ENCODE measurements at places on chromosomes 3 and 15.

DNA sequence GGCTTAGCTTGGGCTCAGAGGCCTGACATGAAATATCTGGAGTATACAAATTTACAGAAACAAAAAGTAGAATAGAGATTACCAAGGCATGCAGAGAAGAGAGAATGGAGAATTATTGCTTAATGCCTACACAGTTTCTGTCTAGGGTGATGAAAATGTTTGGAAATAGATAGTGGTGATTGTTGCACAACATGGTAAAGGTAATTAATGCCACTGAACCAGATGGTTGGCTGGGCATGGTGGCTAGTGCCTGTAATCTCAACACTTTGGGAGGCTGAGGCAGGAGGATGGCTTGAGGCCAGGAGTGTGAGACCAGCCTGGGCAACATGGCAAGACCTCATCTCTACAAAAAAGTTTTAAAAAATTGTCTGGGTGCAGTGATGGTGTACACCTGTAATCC, 46.6 kb upstream of the OSBPL11 start:
- H3K36me3 ChIP-seq, result no peaks in the 10 kb centered on the region
- no peak overlapping the region for H3K27ac ChIP-seq
- H3K4me1 ChIP-seq, result no peaks in the 10 kb centered on the region
- H3K4me3 ChIP-seq, result no peak overlapping the region
- no peak for DNase-seq

DNA sequence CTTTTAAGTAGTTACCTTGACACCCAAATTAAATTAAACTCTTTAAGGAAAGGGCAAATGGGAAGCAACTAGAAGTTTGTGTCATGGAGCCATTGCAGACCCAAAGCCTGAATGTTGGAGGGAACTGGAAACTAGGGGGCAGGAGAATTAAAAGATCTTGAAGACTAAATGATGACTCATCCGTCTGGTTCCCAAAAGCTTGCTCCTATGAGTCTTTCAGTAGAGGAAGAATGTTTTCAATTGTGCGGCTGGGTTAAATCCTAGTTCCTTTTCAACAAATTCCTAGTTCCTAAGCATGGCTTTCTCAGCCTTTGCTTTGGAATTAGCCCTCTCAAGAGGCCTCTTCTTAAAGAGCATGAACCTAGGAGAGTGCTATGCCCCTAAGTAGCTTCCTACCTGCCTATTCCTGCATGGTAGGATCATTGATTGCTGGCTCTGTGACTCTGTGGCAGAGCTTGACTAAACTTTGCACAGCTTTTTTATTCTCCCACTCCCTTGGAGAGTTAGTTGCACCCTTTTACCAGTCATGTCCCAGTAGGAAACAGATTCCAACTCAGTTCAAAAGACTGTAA, 17.7 kb downstream of the CLEC3B start:
- DNase-seq, result no peak
- H3K27ac ChIP-seq, result no peak overlapping the region
- H3K4me3 ChIP-seq, result no peak overlapping the region
- peaks cover 12% of the 10 kb centered on the region for H3K4me1 ChIP-seq
- H3K36me3 ChIP-seq, result no peaks in the 10 kb centered on the region
- peaks cover 2% of the 10 kb centered on the region for H3K27me3 ChIP-seq

DNA sequence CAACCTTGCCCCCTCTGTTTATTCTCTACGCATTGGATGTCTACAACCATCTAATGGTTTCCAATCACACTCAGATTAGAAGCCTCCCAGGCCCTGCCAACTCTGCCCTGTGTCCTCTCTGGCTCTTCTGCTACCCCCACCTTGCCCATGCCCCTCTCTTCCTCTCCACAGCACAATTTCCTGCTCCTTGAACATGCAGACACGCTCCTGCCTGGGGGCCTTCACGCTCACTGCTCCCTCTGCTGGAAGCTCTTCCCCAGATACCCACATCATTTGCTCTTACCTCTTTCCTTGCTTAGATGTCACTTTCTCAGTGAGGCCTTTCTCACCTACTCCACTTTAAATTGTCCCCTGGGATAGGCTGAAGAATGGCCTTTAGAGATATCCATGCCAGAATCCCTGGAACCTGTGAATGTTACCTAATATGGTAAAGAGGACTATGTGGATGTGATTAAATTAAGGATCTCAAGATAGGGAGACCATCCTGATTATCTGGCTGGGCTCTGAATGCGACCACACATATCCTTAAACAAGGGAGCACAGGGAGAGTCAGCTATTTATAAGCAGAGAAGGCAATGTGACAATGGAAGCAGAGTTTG, 9.9 kb downstream of the KY start:
- H3K4me1 ChIP-seq, result no peaks in the 10 kb centered on the region
- no peaks in the 10 kb centered on the region for H3K36me3 ChIP-seq
- no peak overlapping the region for H3K4me3 ChIP-seq
- no peak overlapping the region for H3K27ac ChIP-seq

GRCh38 chr3:16329826-16330129, 64.8 kb downstream of the OXNAD1 start:
- no peaks in the 10 kb centered on the region for H3K27me3 ChIP-seq
- H3K4me1 ChIP-seq, result no peaks in the 10 kb centered on the region
- H3K27ac ChIP-seq, result no peak overlapping the region
- H3K4me3 ChIP-seq, result no peak overlapping the region
- H3K36me3 ChIP-seq, result peaks cover 52% of the 10 kb centered on the region

DNA sequence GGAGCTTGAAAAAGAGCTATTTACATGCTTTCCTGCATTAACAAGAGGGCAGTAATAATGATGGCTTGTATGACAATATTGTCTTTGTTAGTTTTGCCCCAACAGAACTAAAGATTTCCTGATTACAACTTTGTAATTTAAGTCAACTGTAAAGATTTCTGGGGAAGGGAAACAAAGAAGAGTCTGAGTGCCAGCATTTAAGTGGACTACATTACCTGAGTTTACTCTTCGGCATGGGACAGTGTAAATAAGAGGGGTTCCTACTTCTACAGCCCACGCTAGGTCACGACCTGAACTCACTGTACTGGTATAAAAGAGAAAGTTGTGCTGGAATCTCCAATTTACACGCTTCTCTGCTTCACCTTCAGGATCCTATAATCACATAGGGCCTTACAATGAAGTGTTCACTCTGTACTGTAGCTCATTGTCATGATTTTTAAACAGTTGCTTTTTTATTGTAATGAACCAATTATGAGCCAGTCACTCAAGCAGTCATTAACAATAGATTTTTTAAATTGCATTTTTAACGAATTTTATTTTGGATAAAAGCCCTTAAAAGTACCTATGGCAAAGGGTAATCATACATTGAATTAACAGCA, 39.6 kb downstream of the DPH6 start:
- H3K27ac ChIP-seq, result no peak overlapping the region
- DNase-seq, result no peak
- no peak overlapping the region for H3K4me3 ChIP-seq
- H3K36me3 ChIP-seq, result no peaks in the 10 kb centered on the region
- H3K4me1 ChIP-seq, result no peaks in the 10 kb centered on the region

DNA sequence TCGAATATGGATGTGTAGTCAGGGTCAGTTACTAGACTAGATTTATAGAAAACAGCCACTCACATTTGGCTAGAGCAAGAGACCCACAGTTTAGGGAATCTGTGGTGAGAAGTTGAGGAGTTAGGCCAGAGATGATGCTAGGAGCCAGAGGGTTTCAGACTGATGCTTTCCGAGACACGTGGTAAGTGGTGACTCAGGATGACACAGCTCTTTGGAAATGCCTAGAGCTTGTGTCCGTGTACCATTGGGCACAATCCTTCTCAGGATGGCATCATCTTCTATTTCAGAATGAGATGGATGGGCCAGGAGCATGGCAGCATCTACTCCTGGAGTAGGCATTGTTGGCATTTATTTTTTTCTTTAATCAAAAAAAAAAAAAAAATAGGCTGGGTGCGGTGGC, 28.5 kb downstream of the PTPRG start:
- no peaks in the 10 kb centered on the region for H3K36me3 ChIP-seq
- H3K27me3 ChIP-seq, result no peaks in the 10 kb centered on the region
- no peak for DNase-seq
